ENCODE measurements at places on chromosomes 5 and 9.

DNA sequence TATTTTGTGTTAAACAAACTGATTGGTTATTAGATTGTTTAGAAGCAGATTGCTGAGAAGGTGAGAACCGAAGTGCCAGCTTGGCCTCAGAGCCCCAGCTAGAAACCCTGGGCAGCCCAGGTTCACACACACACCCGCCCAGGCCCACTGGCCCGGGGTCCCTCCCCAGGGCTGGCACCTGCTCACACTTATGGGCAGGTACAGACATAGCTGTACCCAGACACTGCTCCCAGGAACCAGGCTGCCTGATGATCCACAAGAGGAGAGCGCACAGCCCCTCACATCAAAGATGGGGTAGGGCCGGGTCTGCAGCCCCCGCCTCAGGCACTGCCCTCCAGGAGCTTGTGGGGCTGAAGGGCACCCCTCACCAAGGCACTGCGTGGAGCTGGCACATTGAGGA, 33.2 kb downstream of the HK3 start:
- no peak for DNase-seq

DNA sequence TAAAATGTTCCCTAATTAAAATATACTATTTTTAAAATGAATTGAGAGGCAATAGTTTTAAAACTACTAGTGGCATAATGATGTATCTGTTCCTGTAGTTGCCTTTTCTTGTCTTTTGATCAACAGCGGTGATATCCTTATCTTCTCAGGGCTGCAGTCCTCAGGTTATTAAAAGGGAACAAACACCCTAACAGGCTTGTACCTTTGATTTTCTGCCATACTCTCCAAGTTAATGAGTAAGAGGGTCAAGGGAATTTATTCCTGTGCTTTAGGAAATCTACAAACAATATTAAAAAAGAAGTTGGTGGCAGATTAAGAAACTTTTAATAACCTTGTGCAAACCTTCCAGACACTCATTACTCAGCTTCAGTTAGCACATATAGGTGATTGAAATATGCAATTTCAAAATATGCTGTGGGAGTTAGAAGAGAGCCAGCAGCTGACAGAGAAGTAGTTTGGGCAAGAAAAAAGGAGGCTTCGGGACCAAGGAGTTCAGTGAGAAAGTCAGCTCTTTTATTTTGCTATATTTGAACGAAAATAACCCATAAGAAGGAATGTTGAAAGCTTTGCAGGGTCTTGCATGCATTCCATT, 81.0 kb upstream of the TLE4 start:
- DNase-seq, result no peak

DNA sequence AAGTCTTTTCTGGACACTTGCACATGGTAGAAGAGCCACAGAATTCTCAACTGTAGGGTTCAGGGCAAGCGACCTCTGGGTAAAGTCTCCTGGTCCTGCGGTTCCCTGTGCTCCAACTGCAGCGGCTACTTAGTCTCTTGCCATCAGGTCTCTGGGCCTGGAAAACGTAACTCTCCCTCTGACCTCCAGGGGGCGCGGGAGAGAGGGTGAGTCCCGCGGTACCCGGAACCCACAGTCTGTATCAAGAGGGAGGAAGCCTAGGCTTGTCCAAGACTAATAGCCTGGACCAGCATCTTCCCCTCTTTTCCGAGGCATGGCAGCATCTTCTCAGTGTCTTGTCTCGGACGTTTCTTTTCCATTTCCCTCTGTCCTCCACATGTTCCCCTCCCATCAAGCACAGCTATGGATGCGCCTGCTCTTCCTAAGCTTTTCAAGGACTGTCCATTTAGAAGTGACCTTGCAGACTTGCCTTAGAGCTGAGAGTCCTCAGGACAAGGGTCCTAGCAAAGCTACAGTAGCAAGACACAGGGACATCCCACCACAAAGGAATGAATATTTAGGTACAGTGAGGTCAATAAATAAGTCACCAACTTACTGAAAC, 59.3 kb downstream of the FSTL4 start:
- peak; percentile 73 for DNase-seq

GRCh38 chr5:111720333-111720890, 36.6 kb downstream of the NREP start:
- DNase-seq, result no peak

GRCh38 chr9:109771796-109772531, 8.0 kb upstream of the PALM2AKAP2 start:
- DNase-seq, result no peak

DNA sequence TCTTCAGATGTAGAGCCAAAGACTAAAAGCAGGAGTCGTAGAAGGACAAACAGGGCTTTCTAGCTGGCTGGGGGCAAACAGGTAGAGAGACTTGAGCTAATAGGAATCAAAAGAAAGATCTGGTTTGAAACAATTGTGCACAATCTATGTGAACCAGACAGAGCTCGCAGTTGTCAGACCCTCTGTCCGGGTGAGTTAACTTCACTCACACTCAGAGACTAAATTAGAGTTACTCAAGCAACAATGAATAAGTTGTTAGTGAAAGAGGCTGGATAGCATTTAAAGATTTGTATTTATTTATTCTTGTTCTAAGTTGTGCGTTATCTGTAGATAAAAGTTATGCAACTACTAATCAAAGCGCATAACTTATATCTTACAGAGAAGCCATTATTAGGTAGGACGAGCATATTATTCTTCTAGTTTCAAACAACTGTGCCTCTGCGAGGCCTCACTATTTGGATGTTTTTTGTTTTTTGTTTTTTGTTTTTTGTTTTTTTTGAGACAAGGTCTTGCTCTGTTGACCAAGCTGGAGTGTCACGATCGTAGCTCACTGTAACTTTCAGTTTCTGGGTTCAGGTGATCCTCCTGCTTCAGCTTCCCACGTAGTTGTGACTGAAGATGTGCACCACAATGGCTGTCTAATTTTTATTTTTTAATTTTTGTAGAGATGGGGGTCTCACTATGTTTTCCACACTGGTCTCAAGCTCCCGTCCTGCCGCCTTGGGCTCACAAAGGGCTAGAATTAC, 13.2 kb upstream of the LNPEP start:
- no peak for DNase-seq

- no peak for DNase-seq
Observed at GRCh38 chr5:31218978-31219377, 25.5 kb downstream of the CDH6 start.

DNA sequence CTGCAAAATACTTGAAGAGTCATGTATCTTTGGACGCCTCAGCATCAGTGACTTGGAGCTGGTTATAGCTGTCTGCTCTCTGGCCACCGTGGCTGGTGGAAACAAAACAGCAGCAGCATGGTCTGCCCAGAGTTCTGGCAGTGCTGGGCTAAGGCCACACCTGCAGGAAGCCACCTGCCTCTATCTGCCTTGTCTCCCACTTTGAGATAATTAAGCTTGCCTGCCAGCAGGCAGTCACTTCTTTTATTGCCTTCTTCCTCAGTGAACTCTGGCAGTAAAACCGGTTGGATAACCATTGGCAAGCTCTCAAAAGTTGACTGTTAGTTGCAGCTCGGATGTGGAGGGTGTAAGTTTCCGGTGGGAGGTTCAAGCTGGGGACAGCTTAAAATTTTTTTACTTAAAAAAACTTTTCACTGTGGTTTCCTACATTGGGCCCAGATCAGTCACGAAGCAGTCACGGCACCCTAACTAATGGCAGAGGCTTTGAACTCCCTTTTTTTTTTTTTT, 4.9 kb downstream of the SMIM3 start:
- DNase-seq, result no peak

GRCh38 chr9:76985581-76985980, 33.9 kb upstream of the FOXB2 start:
- no peak for DNase-seq

DNA sequence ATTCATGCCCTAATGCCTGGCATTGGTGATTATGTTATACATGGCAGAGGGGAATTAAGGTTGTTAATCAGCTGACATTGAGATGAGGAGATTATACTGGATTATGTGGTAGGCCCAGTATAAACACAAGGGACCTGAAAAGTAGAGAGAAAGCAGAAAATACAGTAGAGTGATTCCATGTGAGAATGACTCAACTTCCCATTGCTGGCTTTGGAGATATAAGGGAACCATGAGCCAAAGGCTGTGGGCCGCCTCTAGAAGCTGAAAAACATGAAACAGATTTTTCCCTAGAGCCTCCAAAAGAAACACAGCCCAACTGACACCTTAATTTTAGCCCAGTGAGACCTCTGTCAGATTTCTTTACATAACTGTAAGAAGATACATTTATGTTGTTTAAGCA, 65.0 kb upstream of the CTXN3 start:
- DNase-seq, result no peak

GRCh38 chr5:134459010-134459403, 47.3 kb upstream of the CDKN2AIPNL start:
- DNase-seq, result peak; percentile 22

GRCh38 chr5:111682121-111682520, 74.9 kb downstream of the NREP start:
- DNase-seq, result no peak

- no peak for DNase-seq
Observed at GRCh38 chr5:104573949-104574709, 1011.5 kb upstream of the NUDT12 start.

DNA sequence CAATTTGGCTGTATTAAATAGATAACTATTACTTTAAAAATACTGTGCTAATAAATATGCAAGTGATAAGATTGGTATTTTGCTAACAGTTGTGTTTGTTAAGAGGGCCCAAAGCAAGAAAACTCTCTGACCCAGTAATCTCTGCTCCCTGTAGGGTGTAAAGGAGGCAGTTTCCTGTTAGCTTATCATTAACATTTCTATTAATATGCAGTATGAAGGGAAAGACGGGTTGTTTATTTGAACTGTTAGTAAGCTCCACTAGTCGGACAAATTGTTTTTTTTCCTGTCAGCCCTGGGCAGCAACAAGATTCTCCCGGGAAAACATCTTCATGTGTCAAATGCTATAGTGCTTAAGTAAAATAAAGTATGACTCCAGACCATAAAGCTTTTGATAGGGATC, 35.6 kb downstream of the ERP44 start:
- peak; percentile 24 for DNase-seq

DNA sequence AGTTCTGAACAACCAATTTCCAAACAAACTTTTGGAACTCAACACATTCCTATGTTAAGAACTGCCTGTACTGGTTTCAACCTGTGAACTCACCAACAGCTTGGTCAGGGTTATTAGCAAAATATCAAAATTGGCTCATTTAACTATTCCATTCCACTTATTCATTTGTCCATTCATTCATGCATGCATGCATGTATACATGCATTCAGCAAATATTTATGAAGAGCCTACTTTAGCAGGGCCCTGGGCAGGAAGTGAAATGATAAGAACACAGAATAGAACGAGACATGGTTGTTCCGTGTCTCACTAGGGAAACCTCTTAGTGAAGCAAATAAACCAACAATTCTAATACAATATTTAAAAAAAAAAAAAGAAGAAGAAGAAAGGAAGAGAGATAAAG, 107.4 kb downstream of the GLIS3 start:
- DNase-seq, result no peak

GRCh38 chr9:35452481-35452880, 37.4 kb upstream of the RUSC2 start:
- no peak for DNase-seq

- DNase-seq, result no peak
Observed at GRCh38 chr5:136729901-136730355, 364.6 kb upstream of the TRPC7 start.

GRCh38 chr9:3698076-3698475, 172.3 kb upstream of the RFX3 start:
- DNase-seq, result no peak

DNA sequence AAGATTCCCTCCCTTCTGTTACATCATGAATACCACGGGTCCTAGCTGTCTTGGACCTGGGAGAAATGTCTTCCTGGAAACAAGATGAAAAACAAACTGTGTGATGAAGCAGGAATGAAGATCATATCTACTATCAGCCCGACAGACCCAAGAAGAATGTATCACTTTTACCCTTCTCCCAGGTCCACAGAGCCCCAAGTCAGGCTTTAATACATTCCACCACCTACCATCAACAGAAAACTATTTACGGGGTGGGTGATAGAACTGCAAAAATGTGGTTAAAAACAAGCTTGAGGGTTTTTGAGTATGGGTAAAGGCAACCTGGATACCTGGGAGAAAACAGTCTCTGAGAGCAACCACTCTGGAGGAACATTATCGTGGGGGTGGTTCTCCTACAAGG, 327.0 kb downstream of the TRIM32 start:
- no peak for DNase-seq

- no peak for DNase-seq
Observed at GRCh38 chr5:106171708-106172107, 1499.0 kb downstream of the EFNA5 start.

- DNase-seq, result peak; percentile 44
Observed at GRCh38 chr5:68818057-68818695, 275.6 kb upstream of the SLC30A5 start.

GRCh38 chr9:33686942-33687341, 108.4 kb upstream of the PRSS3 start:
- no peak for DNase-seq

- DNase-seq, result no peak
Observed at GRCh38 chr5:169663537-169663936, 26.5 kb downstream of the DOCK2 start.

GRCh38 chr9:135827866-135828580, 79.3 kb downstream of the CAMSAP1 start:
- DNase-seq, result no peak

- DNase-seq, result no peak
Observed at GRCh38 chr5:79929095-79929494, 62.0 kb downstream of the MTX3 start.

- DNase-seq, result no peak
Observed at GRCh38 chr5:96814041-96814440, 6.3 kb upstream of the ERAP1 start.

GRCh38 chr9:93188426-93189368, 4.8 kb downstream of the WNK2 start:
- DNase-seq, result peak; percentile 75

DNA sequence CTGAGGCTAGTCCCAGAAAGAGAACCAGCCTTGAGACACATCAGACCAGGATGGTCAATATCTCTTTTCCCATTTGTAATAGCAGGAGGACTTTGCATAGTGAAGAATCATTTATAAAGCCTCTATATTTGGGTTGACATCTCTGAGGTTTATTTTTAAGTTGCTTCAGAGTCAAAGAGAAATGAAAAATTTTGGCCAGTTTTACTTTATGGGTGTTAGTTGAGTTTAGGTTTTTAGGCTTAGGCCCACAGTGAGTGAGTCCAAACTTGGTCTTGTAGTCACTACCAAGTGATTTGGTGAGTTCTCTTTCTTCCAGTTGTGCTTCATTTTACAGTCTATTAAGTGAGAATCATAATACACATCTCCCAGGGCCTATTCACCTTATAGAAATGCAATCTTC, 5.3 kb upstream of the MEF2C start:
- DNase-seq, result no peak

- DNase-seq, result peak; percentile 21
Observed at GRCh38 chr5:31551878-31552277, 19.8 kb downstream of the C5orf22 start.

GRCh38 chr5:40414922-40415321, 264.8 kb upstream of the PTGER4 start:
- DNase-seq, result no peak

- DNase-seq, result no peak
Observed at GRCh38 chr5:132407970-132408369, 38.5 kb downstream of the SLC22A5 start.

DNA sequence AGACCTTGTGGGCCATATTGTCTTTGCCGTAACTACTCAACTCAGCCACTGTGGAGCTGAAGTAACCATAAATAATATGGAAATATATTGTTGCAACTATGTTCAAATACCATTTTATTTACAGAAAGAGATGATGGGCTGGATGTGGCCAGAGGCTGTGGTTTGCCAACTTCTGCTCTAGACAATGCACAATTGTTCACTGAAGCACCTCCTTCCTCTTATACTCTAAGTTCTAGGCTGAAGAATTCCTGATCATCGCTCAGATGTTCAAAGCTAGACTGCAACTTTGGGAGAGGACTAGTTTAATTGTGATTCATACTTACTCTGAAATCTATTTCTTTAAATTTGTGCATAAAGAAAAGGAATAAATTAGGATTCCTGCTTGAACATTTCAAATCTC, 245.0 kb downstream of the TAF11L14 start:
- no peak for DNase-seq

All from H7 (cell line).